ENCODE measurements at places on chromosomes 13 and 19.

DNA sequence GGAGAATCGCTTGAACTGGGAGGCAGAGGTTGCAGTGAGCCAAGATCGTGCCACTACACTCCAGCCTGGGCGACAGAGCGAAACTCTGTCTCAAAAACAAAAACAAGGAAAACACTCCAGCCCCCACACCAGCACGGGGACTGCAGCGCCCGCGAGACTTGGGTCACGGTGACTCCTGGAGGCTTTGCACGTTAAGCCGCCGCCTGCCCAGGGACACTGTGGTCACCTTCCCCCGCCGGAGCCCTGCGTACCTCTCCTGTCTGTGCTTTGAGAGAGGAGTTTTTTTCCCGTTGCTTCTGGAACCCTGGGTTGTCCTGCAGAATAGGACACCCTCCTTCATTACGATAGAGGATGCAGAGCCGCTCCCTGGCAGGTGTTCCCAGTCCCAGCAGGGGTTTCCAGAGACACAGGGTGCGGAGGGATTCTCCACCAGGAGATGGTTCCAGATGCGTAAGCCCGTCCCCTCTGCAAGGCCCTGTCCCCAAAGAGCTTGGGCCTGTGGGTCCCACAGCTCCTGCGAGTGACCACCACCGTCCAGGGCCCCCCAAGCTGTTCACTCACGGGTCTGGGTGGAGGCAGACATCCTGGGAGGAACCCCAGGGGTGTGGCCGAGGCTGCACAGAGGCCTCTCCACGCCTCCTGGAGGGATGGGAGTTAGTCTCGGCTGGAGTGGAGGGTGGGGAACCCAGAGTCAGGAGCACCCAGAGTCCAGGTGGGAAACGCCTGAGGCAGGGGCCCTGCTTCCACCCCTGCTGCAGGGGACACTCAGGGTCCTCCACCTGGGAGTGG lies 42.8 kb upstream of the NDUFS7 start:
- no peak for DNase-seq

DNA sequence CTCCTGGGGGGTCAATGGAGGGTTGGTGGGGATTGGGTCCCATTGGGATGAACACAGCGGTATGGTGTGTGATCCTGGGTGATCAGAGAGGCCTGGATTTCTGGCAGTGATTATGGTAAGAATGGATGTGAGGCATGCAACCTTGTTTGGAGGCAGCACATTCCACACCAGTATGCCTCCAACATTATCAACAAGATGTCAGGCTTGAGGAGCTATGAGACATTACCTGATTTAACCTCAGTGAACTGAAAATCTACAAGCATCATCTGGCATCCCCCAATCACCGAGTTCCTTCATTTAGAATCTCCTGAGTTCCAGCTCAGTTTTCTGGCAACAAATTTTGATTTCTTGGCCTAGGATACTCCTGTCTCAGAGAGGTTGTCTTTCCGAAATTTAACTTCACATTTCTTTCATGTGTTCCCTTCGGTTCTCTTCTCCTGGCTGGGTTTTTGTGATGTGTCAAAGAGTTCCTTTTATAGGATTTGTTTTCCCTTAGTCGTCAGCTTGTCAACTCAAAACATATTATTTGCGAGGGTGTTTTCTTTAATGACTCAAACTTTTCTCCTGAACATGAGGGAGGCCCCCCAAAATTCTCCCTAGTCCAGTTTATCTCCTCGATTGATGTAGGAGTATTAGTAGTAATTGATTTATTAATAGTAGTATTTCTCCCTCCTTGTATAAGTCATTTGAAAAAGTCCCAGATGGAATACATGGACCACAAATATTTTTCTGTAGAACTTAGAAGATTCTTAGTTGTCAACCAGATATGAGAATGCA lies 56.0 kb upstream of the FLT1 start:
- DNase-seq, result no peak

GRCh38 chr19:45523642-45524256 lies 16.5 kb downstream of the VASP start:
- DNase-seq, result peak; percentile 65

GRCh38 chr13:30371649-30372265 lies 50.5 kb upstream of the UBE2L5 start:
- no peak for DNase-seq

- DNase-seq, result no peak
Observed at GRCh38 chr13:70424928-70425327, 316.7 kb upstream of the KLHL1 start.

DNA sequence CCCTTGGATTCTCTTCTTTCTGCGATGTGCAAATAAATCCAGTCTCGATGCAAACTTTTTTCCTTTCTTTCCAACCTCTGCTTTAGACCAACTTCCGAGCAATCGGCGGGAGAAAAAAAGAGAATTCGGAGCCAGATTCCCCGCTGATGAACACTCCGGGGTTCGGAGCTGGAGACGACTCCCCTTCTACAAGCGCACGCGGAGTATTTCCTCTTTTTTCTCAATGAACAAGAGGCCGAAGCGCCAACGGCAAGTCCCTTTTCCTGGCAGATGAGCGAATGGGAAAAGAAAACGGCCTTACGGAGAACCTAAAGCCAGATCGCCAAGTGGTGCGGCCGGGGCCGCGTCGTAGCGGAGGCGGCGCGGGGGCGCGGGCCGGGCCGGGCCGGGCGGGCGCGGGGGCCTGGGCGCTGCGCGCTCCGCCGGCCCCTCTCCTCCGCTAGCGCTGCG lies 250 bp downstream of the SPRY2 start:
- peak; percentile 56 for DNase-seq

- DNase-seq, result no peak
Observed at GRCh38 chr19:401866-402511, 7.0 kb downstream of the C2CD4C start.

DNA sequence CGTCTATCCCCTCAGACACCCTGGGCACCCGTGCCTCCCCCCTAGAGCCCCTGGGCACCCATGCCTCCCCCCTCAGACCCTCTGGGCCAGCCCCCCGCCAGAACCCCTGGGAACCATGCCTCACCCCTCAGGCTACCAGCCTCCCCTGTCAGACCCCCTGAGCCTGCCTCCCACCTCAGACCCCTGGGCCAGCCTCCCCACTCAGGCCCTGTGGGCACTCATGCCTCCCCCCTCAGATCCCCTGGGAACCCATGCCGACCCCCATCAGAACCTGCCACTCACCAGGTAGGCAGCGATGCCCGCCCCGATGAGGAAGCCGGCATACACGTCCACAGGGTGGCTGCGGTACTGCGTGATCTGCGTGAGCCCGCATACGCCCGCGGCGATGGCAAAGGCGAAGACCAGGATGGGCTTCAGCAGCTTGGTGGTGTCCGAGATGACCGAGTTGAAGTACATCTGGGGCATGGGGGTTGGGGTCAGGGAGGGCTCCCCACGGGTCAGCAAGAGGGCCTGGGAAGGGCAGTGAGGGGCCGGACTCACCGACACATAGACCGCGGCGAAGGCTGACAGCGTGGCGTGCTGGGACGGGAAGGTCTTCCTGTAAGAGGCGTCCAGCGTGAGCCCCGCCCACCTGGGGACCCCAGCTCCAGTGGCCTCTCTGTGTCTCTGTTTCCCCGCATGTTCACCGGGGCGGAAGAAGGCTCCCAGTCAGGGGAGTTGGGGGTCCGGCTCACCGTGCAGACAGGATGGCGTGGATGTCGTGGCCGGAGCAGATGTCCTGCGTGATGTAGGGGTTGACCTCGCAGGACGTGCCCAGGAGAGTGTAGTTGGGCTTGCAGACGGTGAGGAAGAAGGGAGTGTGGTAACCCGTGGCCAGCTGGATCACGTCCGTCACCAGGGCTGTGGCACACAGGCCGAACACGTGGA lies 7.3 kb downstream of the PLPPR3 start:
- DNase-seq, result no peak

- DNase-seq, result no peak
Observed at GRCh38 chr13:23159205-23159759, 21.5 kb upstream of the SGCG start.
